Skin of body (tissue), 3 donors: ENCODE measurements at places on chromosomes 6 and 20. TPM values are rescaled to one million over a fixed set of nuclear protein-coding genes. Genes with fewer than 3 reads are reported as not detected.

FAM229B gene
- total RNA-seq: 13.8 TPM

C20orf202 gene
- 0.69 TPM for total RNA-seq

GRCh38 chr20:37270576-37271420, 9.2 kb upstream of the GHRH start:
- DNase-seq: no peak

DNA sequence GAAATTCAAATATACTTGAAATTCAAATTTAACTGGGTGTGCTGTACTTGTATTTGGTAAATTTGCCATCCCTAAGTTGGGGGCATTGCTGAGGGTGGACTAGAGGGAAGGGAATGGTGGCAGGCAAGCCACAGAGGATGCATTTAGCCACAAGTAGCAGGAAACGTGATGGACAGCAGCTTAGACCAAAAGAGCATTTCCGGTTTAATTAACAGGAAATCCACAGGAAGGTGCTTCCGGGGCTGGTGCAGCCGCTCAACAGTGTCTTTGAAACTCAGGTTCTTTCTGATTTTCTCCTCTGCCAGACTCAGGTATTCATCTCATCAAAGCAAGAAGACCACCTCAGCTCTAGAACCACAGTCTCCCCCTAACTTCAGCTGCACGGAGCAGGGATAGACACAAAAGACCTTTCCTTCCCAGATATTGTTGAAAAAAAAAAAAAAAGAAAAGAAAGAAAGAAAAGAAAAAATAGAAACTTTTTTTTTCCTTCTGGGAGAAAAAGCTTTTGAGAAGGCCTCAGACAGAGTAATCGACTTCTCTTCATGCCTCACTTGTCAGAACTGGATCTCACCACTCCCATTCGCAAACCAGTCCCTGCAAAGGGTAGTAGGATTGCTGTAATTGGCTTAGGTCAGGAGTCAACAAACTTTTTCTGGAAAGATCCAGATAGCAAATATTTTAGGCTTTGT, 8.0 kb upstream of the BCAS1 start:
- DNase-seq: no peak

GRCh38 chr6:95548188-95548786, 29.0 kb upstream of the MANEA start:
- no peak for DNase-seq

- DNase-seq: peak; percentile 62
Measured at GRCh38 chr6:55666037-55666436, 87.0 kb upstream of the HMGCLL1 start.

DNA sequence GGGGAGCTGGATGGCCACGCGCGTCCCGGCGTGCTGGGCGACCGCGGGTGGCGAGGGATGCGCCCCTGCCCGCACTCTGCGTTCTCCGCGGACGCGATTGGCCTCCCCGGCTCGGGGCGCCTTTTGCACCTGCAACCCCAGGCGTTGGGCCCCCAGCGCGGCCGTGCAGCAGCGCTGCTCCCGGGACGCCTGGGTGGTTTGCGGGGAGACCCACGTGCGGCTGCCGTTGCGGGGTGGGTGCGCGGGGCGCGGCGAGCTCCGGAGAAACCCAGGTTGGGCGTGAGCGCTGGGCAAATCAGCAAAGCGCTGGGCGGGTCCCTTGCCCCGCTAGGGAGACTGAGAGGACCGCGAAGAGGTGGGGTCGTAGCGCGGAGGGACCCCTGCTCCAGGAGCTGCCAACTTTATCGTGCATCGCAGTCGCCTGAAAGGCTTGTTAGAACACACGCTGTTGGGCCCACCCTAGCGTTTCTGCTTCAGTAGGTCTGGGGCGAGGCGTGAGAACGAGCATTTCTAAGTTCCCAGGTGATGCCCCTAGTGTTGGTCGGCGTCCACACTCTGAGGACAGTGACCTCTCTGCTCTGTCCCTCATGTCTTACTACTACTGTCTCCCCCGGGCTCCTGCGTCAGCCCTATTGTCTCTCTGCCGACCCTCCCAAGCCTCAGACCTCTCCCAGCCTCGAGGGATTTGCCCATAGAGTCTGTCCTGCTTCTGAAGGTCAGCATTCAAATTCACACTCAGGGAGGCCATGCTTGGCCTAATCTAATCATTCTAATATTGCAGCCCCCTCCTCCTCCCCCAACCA, 538 bp upstream of the ZFP64 start:
- peak; percentile 25 for DNase-seq
